Skeletal muscle cell (primary cell): ENCODE measurements at places on chromosomes 6 and 20.
A peak's percentile ranks its signal among the peaks of the same experiment; 100 is the strongest.

- DNase-seq: no peak
Measured at GRCh38 chr20:35561268-35561667, 19.4 kb downstream of the ERGIC3 start.

- no peak for DNase-seq
Measured at GRCh38 chr20:59561228-59561605, 43.1 kb upstream of the PHACTR3 start.

GRCh38 chr6:3045777-3046176, 22.5 kb upstream of the RIPK1 start:
- DNase-seq: no peak

GRCh38 chr6:130935978-130936377, 108.8 kb downstream of the SMLR1 start:
- no peak for DNase-seq

DNA sequence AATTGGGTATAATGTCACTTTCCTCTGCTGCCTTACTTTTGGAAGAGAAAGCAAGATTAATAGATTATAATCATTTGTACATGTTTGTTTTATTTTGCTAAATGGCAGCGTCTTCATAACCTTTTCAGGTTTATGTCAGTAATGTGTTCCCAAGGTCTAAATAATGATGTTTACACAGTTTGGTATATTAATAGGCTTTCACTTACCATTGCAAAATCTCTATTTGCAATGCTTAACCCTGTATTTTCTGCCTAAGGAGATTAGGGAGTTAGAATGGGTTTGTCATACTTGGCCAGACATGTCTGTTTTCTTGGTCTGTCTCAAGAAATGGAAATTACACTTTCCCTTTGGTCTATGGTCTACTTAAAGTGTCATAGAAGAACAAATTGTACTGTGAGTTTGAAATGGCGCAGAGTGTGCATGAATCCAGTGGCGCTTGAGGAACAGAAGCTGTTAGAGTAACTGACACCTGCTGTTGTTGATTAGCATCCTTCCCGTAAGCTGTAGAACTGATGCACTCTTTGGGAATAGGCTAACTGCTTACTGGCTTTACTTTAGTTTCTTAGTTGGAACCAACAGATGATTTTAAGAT, 261.1 kb downstream of the SAMD5 start:
- no peak for DNase-seq

DNA sequence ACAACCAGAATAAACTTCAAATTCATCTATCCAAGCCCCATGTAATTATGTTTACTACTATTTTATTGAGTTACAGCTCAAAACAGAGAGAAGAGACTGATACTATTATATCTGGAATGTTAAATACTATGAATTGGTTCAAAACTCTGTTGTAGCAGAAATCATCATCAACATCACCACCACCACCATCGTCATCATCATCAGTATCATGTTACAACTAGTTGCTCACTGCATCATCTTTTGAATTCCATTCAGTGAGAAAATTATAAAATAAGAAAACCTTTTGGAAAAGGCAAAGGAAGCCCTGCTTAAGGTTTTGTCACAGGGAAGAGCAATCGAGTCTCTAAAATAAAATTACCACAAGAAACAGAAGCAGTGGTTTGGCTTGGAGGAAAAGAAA, 36.2 kb upstream of the THEMIS start:
- no peak for DNase-seq

- no peak for DNase-seq
Measured at GRCh38 chr20:45449528-45449927, 20.0 kb upstream of the WFDC2 start.

DNA sequence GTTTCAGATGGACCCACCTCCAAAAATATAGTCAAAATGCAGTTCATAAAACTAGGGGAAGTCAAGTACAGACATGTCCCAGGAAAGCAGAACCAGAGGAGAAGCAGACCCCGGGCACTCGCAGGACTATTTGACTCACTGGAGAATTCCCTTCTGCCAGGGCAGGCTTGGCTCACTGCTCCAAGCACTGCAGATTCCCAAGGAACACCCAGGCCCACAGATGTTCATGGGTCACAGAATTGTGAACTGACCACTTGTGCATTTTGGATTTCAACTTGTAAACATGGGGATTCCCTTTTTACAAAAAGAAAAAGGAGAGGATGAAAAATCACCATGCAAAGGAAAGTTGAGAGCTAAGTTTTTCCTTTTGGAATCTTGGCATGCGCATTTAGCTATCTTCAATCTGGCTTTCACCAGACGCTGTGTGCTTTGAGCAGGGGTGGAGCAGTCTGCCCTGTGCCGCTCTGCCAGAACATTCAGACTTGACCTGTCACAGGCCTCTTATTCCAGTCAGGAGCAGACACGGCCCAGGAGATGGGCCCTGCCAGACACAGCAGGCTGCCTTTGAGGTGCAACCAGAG, 237.5 kb upstream of the TAB2 start:
- peak; percentile 49 for DNase-seq

DNA sequence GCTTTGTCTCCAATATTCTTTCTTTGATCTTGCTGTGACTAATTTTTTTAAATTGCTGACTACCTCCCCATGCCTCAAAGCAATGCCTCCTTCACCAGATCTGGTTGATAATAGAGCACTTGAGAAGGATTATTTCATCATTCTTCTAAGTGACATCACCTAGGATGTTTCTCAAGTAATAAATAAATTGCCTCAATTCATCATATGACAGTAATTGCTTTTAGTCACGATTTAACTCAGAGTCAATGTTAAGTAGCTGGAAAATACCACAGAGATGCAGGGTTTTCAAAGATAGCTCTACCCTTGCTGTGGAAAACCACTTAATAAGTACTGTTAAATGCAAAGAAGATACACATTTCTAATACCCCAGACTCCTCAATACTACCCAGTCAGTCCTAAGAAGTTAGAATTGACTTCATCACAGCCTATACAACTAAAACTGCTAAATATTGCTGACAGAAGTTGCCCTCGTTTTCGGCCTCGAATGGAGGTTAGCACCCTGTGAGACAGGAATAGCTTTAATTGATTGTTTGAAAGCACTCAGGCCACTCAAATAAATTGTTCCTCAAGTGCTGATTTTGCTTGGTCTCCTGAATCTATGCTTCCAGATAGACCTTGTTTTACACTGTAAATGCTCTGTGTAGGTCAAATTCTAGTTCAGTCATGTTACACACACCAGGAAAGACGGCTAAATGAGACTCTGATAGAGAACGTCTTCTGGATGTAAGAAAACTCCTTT, 640.6 kb upstream of the CHD6 start:
- DNase-seq: no peak

GRCh38 chr6:112087916-112088315, 525 bp downstream of the FAM229B start:
- no peak for DNase-seq

DNA sequence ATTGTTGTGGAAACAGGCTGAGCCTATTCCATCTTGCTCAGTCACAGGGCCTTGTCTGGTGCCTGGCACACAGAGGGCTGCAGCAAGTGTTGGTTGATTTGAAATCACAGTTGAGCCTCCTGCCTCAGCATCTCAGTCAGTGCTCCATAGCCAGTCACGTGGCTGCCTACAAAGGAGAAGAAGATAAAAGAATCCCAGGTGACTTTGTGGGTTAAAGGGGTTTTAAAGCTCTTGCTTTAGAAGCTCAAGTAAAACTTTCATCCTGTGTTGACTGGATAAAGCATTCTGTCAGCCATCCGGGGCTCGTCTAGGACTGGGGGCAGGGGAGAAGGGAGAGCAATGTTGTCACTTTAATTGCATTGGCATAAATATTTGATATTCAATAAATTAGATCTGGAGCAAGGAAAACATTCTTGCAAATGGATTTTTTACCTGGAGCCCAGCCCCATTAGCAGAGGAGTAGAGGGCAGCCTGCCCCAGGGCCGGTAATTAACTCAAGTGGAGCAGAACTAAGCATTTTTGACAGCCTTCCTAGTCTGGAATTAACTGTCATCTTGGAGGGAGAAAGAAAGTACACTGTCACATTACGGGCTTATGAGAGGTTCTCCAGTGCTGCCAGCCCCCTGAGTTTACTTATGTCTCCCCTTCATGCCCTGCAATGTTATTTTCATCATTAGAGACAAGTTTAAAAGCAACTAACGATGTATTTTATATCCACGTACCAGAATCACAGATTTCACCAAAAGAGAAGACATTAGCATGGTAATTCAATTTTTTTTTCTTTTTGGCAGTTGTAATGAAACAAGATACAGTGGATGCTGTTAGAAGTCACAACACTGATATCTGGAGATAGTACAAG, 71.7 kb upstream of the GTSF1L start:
- no peak for DNase-seq

- no peak for DNase-seq
Measured at GRCh38 chr20:56776345-56776744, 147.2 kb downstream of the TFAP2C start.

- DNase-seq: no peak
Measured at GRCh38 chr6:129491436-129491835, 218.5 kb downstream of the ARHGAP18 start.

DNA sequence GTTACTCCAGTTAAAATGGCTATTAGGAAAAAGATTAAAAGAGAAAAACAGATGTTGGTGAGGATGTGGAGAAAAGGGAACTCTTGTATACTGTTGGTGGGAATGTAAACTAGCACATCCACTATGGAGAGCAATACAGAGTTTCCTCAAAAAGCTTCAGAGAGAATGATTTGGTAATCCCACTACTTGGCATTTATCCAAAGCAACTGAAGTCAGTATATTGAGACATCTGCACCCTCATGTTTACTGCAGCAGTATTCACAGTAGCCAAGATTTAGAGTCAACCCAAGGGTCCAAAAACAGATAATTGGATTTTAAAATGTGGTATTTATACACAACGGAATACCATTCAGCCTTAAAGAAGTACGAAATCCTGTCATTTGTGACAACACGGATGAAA, 469.5 kb downstream of the QKI start:
- DNase-seq: no peak

GRCh38 chr20:46357030-46357514, 48.8 kb upstream of the CDH22 start:
- no peak for DNase-seq

DNA sequence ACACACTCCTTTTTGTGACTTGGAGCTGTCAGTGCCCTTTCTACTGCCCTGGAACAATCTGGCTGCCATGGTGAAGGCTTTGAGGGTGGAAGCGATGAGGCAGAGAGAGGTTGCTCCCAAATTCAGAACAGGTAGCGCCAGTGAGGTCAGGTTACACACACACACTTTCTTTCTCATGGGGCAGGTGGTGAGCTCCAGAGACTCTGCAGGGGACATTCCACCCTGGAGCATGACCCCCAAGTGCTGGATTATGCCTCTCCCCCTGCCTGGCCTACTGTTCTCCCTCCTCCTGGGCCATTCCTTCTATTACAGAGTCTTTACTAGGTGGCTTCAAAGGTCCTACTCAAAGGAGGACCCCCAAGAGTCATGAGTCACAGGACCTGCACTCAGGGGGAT, 98.0 kb downstream of the EYA2 start:
- no peak for DNase-seq

- DNase-seq: no peak
Measured at GRCh38 chr20:64279826-64280459, 24.4 kb downstream of the PCMTD2 start.

- DNase-seq: no peak
Measured at GRCh38 chr6:63806573-63806913, 170.9 kb downstream of the PHF3 start.

- DNase-seq: no peak
Measured at GRCh38 chr20:44034965-44035635, 120.4 kb downstream of the TOX2 start.

GRCh38 chr6:40788661-40789655, 201.8 kb upstream of the LRFN2 start:
- no peak for DNase-seq

GRCh38 chr6:16658348-16659034, 102.8 kb downstream of the ATXN1 start:
- no peak for DNase-seq

GRCh38 chr20:22688485-22688884, 104.1 kb upstream of the FOXA2 start:
- no peak for DNase-seq

DNA sequence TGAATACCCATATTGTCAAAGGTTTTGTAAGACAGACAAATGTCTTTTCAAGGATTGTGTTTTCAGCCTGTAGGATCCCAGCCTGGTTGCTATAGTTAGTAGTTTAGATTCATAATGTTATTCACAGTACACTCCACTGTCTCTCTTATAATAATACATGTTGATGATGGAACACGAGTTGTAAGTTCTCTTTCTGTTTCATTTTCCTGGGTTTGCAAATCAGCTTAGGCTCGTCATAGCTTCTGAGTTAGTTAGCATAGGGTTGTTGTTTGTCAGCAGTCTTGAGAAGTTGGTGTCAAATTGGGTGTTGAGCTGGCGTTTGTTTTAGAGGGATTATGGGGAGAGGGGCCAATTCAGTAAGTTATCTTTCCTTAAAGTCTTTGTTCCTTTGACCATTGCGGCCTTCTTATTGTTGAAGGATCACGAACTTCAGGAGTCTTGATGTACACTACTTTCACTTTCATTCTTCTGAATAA, 45.8 kb downstream of the QKI start:
- no peak for DNase-seq

GRCh38 chr20:63740627-63741353, 1.2 kb downstream of the SLC2A4RG start:
- DNase-seq: peak; percentile 72

- no peak for DNase-seq
Measured at GRCh38 chr6:25454136-25454535, 175.0 kb downstream of the CARMIL1 start.

GRCh38 chr6:505374-505773, 113.8 kb downstream of the IRF4 start:
- no peak for DNase-seq

DNA sequence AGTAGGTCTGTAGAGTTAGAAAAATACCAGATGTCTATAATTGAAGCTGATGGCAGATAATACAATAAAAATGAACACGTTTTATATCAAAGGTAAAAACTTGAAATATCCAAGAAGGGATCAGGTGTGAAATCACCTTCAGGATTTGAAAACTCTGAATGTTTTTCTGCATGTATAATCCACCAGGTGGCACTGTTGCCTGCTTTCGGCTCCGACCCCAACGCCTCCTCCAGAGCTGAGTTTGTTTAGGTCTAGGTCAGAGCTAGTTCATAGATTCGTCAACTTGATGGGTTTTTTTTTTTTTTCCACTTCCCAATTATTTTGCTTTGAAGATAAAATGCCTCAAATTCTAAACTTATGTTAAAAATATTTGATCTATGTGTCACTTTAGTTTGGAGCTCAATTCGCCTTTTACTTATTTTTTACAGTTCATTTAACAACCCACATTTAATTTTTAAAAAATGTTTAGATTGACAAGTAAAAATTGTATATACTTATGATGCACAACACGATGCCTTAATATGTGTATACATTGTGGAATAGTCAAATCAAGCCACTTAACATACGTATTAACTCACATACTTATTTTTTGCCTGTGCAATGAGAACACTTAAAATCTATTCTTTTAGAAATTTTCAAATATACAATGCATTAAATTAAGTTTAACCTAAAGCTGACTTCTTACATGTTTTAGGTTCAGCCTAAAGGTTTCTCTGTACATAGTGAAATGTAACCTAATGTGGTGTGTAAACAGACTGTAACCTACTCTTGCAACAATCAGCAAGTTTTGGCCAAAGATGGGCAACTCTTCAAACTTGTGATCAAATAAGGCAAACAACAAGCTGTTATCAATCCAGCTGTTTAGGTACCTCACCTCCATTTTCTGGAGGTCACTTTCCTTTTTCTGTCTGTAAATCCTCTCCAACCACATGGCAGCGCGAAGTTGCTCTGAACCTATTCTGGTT, 39.4 kb upstream of the ENPP4 start:
- peak; percentile 7 for DNase-seq

- DNase-seq: no peak
Measured at GRCh38 chr6:87319271-87319987, 3.0 kb upstream of the SMIM8 start.
